Pancreas (tissue), 10 donors: ENCODE measurements at places on chromosomes 2 and 18.
A peak's percentile ranks its signal among the peaks of the same experiment; 100 is the strongest.

DNA sequence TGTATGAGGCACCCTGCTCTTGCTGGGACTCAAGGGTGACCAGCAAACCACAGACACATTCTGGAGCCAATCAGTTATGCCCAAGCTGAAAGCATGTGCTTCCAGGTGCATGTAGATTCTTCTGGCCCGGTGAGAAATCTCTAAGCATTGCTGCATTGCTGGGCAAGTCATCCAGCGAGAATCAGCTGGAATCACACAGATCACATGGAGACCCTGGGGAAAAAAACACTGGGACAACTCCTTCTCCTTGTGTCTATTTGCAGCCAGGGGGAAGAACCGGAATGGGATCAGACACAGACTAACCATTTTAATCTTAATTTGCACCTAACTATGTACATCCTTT, 119.7 kb upstream of the KLF7 start:
- DNase-seq = no peak

- no peak for DNase-seq
Measured at GRCh38 chr18:34611904-34612303, 98.2 kb upstream of the DTNA start.

GRCh38 chr2:113896791-113897190, 6.9 kb downstream of the ACTR3 start:
- no peak for DNase-seq

DNA sequence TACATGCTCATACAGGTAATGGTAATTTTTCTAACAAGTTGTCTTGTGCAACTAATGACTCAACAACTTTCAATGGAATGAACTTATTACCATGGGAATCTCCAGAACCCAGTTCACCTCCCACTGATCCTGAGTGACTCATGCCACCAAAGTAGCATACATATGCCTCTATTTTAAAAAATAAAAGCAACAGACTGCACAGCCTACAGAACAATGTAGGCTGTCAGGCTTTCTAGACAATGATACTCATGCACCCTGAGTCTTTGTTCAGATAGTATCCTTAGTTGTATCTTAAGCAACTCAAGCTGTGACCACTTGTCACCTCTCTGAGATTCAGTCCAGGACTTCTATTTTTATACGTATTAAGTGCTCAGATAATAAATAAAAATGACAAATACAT, 531.0 kb upstream of the SETBP1 start:
- no peak for DNase-seq

DNA sequence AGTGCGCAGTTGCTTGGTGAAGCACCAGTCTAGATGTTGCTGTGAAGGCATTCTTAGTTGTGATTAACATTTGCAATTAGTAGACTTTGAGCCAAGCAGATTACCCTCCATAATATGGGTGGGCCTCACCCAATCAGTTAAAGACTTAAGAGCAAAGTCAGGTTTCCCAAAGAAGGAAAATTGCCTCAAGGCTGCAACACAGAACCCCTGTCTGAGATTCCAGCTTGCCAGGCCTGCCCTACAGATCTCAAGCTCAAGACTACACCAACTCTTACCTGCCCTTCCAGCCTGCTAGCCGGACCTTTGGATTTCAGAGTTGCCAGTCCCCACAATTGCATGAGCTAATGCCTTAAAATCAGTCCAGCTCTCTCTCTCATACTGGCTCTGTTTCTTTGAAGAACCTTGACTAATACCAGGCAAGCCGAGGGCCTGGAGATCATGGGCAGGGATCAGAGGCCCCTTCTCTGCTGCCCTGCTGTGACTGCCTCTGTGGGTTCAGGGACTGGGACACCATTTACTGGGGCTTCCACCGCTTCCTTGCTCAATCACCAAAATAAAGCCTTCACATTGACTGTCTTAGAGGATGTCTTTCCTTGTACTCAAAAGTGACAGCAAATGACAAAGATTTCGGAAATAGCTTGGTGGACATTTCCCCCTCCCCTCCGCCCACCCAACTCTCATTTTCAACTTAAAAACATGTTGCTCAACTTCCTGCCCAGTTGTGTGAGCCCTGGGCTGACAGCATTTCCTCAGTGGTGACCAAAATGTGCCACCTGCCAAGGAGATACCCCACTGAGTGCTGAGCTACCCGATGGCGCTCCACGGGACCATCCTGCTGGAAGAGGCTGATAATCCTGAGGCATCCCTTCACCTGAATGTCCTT, 86.7 kb downstream of the GALNT14 start:
- DNase-seq = no peak

DNA sequence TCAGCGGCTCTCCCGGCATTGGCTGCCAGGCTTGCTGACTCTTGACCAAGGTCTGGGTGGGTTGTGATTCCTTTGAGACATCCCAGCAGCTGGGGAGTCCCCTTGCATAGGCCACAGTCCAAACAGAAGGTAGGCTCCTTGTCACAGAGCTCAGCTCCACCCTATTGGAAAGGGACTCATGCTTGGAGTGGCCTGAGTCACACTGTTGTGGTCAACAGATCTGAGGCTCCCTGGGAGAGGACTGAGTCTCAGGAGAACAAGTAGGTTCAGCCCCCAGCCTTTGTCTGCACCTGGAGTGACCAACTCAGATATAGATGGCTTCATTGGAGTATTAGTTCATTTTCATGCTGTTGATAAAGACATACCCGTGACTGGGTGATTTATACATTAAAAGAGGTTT, 32.1 kb upstream of the SH3BP4 start:
- no peak for DNase-seq

DNA sequence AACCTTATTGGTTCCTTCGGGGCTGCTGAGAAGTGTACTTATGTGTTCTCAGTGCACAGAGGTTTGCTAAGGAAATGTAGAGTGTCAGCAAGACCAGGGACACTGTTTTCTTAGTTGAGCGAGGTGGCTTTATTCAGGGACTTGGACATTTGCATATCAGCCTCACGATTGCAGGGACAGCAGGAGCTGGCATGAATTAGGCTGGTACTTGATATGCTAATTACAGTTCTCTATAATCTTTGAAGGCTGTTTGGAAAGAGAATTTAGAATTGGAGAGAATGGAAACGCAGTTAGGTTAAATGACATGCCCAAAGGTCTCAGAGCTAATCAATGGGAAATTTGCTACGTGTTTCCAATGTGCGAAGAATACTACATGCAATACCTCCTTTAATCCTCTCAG, 18.7 kb upstream of the MTCL1 start:
- no peak for DNase-seq

DNA sequence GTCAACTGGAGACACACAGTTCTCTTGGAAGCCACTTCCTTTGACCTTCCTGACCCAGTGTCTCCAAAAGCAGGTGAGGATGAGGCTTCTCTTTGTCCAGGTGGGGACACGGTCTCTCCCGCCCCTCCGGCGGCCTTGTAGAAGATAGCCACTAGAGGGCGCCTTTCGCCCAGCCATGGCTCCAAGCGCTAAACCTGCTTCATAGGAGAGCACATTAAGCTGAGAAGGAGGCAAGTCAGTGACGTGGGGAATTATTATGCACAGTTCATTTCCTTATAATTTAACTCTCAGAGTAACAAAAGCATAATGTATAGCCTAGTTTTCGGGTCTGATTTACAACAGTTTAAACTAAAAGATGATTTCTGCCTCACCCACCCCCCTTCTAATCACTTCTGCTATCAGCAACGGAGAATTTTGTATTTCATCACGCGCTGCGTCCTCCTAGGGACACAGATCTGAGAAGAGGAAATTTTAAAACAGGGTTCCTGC, 208.7 kb downstream of the ICOS start:
- DNase-seq = peak; percentile 70

- DNase-seq = no peak
Measured at GRCh38 chr2:186879312-186879711, 30.3 kb upstream of the ZSWIM2 start.

DNA sequence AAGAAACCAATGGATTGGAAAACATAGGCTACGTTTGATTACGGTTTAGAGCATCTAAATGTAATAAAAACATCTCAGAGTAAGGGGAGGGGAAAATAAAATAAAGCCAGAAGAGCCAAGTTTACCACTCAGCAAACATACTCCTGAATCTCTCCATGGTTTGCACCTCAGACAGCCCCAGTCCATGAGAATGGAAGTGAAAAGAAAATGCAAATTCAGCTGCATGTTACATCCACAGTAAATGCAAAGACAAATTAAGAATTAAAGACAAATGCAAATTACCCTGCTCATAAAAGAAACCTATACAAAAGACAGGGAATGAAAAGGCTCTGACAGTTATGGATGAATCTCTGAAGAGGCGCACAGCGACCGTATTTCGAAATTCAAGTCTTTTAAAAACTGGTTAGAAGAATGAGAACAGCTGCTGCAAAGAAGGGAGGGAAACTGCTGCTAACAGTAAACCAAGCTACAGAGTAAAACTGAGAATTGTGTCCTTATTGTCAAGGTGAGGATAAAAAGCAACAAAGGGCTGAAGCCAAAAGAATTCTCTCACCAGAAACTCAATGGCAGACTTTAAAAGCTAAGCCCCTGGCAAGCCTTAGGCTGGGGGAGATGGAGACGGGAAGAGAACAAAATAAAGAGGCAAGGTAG, 197.9 kb upstream of the ACVR2A start:
- DNase-seq = no peak

DNA sequence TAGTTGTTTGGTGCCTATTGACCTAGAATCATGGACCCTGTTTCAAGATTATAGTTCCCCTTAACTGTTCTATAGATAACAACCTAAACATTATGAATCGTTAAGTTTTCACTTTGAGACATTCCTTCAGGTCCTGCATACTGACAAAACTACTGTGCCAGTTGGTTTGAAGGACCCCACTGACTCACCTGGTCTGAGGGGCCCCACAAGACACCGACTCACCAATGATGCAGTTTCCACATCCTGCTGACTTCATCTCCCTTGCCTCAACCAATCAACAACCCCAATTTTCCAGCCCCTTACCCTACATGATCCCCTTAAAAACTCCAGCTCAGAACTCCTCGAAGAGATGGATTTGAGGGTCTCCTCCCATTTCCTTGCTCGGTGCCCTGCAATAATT, 89.6 kb upstream of the CCDC141 start:
- DNase-seq = no peak

GRCh38 chr2:209872675-209873074, 101.0 kb downstream of the UNC80 start:
- peak; percentile 20 for DNase-seq

DNA sequence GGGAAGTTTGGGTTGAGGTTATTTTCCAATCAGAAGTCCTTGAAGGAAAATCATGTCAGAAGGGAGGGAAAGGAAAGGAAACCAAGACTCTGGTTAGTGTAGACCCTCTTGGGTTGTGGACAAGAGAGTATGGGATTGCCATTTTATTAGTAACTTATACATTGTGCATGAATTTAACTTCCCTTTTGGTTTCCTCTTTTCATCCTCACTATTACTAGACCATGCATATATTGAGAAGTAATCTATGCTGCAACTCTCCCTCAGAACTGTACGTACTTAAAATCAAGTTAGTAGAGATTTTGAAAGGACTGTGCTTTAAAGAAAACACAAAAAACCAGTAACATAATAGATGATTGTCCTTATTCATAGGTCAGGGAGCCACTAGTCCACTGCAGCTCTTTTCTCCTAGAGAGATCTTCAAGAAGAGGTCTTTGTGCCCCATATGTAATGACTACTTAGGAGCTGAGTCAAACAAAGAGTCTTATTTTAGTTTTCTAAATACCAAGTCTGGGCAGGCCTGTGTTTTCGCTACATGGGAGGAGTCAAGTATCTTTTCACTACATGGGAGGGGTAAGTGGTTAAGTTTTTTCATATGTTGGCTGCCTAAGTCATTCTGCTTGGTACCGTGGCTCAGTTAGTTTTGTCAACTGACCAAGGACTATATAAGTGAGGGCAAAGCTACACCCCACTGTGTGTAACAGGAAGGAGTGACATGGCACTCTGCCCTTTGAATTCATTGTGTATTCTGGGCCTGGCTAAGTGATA, 25.2 kb upstream of the FAM117B start:
- no peak for DNase-seq

- no peak for DNase-seq
Measured at GRCh38 chr18:30177056-30177455, 865.5 kb downstream of the DSC3 start.

DNA sequence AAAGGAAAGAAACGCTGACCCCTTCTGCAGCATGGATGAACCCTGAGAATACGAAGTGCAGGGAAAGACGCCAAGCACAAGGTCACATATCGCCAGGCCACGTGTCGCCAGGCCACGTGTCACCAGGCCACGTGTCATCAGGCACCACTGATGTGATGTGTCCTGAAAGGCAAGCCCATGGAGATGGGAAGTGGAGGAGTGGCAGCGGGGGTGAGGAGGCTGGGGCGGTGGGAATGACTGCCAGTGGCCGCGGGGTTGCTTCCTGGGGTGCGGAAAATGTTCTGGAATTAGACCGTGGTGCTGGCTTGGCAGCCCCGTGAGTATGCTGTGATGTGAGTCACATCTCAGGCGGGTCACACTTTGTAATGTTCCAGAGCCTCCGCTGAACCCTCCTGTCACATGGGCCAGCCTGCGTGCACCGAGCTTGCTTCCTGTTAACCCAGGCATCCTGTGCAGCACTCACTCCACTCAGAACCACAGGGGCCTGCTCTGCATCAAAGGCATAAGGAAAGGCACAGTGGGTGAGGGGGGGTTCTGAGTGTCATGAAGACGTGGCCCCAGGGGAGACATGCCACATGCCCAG, 39.0 kb downstream of the SLC66A2 start:
- no peak for DNase-seq

- DNase-seq = no peak
Measured at GRCh38 chr2:213806125-213806726, 522.0 kb downstream of the SPAG16 start.

- DNase-seq = no peak
Measured at GRCh38 chr2:98390571-98391476, 44.6 kb downstream of the CNGA3 start.

DNA sequence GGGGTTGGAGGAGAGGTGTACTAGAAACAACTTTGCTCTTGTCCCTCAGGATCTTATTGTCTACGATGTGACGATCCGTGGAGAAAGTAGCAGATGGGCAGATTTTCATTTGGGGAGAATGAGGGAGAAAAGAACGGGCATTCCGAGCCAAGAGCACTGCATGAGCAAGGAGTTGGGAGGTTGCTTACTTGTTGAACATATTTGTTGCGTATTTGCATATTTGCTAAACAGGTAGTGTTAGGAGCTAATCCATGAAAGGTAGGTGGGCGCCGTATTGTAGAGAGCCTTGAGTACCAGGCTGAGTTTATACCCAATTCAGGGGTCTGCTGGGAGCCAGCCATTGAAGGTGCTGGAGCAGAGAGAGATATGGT, 490 bp downstream of the BCS1L start:
- DNase-seq = no peak

DNA sequence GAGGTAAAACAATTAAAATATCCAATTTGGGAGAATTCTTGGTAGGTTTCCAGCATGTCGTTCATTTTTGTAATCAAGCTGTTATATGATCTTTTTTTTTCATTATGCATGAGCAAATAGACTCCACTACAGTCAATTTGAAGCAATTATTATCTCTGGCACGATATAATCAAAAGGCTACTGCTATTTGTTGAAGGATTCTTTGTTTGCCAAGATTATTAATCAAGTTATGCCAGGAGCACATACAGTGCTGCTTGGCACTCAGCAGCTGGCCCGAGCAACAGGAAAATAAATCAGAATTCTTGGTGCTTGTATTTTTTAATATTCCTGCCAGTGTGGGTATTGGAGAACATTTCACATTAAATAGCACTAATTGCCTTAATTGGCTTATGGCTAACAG, 279.5 kb downstream of the RND3 start:
- no peak for DNase-seq
